ENCODE measurements at places on chromosomes 13 and 19.
A peak's percentile ranks its signal among the peaks of the same experiment; 100 is the strongest.

DNA sequence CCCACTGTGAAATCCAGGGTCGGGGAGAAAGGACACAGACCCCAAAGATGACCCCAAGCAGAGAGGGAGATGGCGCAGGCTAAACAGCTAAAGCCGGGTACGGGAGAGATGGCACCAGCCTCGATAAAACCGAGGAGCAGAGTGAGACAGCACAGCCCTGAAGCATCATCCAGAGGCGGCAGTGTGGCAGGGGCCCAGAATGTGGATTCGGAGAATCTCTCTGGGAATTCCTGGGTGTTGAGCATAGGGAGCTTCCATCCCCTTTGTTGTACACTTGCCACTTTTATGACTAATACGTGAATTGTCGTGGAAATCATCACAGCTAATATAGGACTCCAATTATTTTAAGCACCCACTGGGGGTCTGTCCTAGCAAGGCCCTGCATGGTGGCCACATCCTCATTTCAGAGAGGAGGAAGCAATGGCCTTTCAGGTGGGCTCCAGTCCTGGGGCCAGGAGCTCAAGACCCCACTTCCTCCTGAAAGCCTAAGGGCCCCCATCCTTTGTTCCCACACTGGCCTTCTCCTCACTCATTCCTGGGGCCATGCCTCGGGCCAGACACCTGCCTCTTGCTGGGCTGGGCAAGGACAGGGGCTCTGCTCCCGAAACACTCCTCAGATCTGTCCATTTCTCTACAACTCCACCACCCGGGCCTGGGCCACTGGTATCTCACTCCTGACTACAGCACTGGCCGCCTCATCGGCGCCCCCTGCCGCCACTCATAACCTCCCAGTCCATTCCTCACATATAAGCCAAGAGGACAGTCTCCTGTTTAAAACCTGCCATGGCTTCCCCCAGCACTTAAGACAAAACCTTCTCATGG is 29.3 kb upstream of the ATP1A3 start:
- DNase-seq = no peak

DNA sequence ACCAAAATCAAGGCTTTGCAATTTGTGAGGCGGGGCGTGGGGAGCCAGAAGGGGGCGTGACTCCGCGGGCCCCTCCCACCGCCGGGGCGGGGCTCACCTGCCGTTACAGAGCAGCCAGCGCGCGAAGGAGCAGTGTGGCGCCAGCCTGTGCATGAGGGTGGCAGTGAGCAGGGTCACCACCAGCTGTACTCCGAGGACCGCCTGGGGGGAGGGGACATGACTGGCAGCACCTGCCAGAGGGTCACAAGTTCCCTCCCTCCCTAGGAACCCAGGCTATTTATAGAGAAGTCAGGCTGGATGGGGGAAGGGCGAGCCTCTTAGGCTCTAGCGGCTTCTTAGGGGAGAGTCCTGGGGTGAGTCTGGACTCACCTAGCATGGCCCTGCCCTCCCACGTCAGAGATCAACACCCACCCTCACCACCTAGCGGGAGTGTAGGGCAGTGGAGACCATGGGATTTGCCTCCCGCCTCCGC is 3.6 kb downstream of the TMEM161A start:
- DNase-seq = peak; percentile 15

DNA sequence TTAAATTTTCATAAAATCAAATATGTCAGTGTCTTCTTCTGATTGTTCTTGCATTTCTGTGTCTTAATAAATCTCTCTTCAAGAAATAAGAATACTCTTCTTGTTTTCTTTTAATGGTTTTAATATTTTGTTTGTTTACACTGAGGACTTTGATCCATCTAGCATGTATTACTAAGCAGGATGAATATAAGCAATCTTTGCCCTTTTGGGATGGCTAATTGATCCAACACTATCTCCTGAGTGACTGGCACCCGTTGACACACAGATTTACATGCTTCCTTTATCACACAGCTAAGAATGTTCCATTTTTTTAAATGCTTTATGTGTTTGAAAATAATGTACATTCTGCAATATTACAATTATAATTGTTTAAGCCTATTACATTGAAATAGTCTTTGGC is 134.5 kb downstream of the TBC1D4 start:
- DNase-seq = no peak

GRCh38 chr19:24000656-24001055 is 86.0 kb downstream of the ZNF726 start:
- no peak for DNase-seq

GRCh38 chr19:36489920-36490415 is 607 bp upstream of the ZNF566 start:
- DNase-seq = no peak

DNA sequence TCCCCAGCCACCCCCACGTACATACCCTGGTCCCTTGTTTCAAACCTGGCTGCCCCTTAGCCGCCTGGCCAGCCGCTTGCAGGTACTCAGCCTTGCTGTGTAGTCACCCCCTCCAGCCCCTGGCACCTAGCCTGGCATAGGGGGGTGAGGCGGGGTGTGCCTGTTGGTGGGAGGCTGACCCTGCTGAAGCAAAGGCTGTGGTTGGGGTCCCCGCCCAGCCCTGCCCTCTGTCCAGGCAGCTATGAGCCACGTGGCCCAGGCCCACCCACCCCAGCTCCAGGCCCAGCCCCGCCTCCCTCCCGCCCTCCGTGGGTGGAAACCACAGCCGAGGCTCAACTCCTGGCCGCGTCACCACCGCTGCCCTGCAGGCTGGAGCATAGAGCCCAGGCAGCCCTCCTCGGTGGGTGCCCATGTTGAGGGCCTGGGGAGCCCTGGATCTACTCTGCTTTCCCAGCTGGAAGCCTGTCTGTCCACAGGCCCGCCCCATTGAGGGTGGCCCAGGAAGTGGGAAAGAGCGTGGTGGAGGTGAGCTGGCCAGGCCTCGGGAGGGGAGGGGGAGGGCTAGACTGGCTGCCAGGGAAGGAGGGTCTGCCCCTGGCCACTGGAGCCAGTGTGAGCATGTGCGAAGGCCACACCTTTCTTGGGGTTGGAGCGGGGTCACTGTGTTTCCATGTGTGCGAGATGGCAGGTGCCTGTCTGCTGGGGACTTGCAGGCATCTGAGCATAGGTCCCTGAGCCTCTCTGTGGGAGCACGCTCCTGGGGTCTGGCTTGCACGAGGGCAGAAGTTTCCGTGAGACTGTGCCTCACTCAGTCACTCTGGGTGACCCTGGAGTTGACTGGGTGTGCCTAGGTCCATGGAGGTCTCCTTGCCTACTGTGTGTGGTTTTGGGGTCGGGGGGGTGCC is 31.0 kb downstream of the PAK4 start:
- no peak for DNase-seq

DNA sequence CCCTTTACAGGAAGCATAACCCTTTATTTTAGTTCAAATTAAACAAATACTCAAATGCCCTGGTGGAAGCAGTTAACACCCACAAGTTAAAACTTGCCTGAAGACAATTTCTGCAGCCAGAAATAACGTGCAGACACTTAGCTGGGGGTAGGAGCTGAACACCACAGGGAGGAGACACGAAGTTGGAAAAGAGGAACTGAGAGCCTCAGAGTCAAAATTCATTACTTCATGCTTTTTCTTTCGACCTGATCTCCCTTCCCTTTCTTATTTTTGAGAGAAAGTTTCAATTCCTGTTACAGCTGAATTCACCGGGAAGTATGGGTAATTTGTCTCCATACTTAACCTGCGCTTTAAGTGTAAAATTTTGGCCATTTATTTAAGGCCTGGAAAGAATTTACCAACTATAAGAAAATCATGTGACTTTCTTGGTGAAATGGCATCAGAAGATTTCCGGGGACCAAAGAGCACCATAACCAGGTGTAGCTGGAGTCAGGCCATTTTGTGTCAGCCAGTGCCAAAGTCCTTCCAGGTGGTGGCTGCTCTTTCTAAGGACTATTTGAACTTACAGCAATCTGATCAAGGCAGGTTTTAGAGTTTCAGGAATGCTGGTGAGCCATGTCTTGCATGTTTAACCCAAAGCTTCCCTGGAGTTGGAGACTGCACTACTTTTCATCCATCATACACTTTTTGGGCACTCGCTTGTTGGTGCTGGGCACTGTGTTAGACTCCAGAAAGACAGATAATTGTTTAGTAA is 46.5 kb upstream of the RCBTB2 start:
- no peak for DNase-seq

GRCh38 chr13:73171926-73172325 is 113.1 kb downstream of the KLF5 start:
- no peak for DNase-seq

DNA sequence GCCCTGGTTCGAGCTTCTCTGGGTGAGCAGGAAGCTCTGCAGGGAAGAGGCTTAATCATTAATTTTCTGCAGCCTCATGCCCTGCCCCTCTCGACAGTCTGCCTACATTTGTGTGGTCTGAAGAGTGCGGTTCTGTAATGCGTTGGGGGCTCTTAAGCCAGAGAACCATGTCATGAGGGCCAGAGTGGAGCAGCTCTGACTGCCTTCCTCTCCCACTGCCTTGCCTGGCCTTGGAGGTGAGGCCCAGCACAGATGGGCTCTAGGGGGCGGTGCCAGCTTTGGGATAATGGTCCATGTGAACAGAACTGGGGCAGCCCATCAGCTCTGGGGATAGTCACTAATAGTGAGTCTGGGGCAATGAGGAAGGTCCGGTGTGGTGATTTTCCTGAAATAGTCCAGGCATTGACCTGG is 5.7 kb downstream of the FGF9 start:
- DNase-seq = no peak

DNA sequence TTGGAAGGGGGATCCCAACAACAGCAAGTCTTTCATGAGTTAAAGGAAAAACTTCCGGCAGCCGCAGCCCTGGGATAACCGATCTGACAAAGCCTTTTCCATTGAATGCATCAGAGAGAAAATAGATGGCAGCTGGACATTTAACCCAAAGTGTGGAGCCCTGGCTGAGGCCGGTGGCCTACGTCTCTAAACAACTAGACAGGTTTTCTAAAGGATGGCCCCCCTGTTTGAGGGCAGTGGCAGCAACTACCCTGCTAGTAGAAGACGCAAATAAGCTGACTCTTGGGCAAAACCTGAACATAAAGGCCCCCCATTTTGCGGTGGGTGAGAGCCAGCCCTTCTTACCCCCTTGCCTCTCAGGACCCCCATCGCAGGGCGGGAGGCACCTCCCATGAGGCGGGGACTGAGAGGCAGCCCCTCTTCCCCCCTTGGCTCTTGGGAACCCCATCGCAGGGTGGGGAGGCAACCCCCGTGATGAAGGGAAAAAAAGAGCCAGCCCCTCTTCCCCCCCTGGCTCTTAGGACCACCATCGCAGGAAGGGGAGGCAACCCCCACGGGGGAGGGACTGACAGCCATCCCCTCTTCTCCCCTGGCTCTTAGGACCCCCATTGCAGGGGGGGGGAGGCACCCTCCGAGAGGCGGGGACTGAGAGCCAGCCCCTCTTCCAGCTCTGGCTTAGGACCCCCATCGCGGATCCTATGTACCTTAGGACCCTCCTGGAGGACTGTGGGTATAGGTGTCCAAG is 2422.9 kb upstream of the PCDH20 start:
- no peak for DNase-seq

- no peak for DNase-seq
Observed at GRCh38 chr19:35587321-35587720, 1.3 kb downstream of the PMIS2 start.

- peak; percentile 15 for DNase-seq
Observed at GRCh38 chr19:19460258-19460731, 54.8 kb downstream of the GATAD2A start.

DNA sequence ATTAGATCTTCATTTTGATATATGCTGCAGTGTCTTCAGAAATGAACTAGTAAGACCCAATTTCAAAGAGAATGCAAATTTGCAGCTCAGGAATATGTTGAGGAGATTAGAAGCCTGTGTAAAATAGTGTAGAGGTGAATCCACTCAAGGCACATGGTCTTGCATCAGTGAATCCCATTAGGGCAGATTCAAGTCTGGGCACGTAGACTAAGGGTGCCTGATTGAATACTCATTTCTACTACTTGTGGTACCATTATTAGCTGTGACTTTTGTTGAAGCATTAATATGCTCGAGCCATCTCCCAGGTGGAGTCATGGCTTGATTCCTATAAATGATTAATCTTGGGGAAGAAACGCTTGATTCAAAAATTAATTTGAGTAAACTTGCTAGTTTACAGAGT is 129.4 kb downstream of the AKAP11 start:
- no peak for DNase-seq

DNA sequence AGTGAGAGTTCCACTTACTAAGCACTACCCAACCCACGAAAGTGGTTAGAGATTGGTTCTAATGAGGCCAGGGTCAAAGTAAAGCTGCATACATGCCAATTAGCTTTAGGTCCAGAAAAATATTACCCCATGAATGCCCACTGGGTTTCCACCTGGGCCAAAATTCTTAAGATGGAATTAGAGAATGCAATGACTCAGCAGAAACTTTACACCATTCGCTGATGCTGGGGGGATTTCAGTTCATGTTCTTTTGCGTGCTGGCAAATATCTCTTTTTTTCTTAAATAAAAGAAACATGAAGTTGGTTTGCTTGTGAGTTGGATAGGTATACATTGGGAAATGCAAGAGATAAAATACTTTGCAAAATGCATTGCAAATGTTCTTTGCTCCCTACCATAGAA is 715.3 kb upstream of the MIR17HG start:
- DNase-seq = no peak

DNA sequence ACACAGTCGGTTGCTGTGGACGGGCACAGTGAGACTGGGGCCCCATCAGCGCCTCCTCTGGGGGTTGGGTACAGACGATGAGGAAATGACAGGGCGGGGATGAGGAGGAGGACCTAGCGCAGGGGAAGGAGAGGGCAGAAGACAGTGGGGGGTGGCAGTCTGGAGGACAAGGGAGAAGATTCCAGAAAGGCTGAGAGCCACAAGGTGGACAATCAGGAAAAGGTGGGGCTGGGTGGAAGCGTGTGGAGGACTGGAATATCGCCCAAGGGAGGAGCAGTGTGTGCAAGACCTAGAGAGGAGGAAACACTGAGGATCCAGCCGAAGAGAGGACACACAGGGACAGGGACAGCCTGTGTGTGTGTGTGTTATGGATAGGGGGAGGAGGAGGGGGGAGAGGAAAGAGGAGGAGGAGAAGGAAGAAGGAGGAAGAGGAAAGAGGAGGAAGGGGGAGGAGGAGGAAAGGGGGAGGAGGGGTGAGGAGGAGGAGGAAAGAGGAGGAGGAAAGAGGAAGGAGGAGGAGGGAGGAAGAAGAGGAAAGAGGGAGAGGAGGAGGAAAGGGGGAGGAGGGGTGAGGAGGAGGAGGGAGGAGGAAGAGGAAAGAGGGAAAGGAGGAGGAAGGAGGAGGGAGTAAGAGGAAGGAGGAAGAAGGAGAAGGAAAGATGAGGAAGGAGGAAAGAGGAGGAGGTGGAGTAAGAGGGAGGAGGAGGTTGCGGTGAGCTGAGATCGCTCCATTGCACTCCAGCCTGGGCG is 15.8 kb upstream of the GARIN5A start:
- DNase-seq = no peak

- no peak for DNase-seq
Observed at GRCh38 chr13:80717776-80718175, 376.9 kb upstream of the SPRY2 start.

GRCh38 chr19:58325311-58326022 is 1.3 kb upstream of the ZSCAN22 start:
- DNase-seq = no peak

GRCh38 chr13:110419946-110420345 is 112.9 kb downstream of the COL4A2 start:
- no peak for DNase-seq
